ENCODE measurements at places on chromosomes 6 and 20.

DNA sequence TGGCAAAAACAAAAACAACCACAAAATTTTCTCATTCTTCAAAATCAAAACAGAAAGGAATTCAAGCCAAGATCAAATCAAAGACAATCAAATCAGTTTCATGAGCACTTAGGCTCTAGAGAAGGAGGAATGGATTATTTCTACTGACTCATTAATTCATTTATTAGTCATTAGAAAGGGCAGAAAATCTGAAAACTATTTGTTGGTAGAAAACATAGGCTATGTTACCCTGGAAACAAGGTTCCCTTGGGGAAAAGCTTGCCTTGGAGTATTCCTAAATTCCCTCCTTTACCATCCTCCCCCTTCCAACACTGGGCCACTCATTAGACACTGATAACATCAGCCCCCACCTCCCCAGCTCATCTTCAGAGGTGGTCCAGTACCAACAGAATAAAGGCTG lies 17.5 kb downstream of the KIF16B start:
- DNase-seq = no peak

GRCh38 chr6:110633731-110634213 lies 157.4 kb upstream of the SLC22A16 start:
- DNase-seq = no peak

DNA sequence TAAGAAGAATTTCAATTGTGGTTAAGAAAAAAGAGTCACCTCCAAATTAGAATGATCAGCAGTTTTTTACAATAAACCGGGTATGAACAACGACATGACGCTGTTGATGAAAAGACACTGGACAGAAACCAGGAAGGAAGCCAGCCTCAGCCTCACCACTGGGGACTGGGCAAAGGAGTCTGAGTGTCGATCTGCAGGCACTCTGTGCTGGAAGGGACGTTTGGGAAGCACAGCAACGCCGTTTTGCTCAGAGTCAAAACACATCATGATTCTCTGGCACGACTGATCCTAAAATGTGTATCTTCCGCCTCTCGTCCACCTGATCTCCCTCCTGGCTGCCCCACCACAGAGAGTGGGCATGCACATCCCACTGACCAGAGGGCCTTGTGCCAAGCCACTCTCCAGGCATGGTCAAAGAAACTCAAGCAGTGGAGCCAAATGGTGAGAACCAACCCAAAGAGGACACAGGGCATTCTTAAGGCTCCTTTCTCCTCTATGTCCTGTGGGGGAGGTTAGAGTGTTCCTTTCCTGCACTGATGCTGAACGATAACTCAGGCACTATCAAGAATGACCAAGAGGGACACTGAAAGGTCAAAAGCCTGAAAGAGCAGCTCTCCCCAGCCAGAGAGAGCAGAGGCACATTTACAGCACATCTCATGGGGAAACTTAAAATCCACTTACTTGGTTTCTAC lies 68.8 kb downstream of the AGPAT4 start:
- no peak for DNase-seq

DNA sequence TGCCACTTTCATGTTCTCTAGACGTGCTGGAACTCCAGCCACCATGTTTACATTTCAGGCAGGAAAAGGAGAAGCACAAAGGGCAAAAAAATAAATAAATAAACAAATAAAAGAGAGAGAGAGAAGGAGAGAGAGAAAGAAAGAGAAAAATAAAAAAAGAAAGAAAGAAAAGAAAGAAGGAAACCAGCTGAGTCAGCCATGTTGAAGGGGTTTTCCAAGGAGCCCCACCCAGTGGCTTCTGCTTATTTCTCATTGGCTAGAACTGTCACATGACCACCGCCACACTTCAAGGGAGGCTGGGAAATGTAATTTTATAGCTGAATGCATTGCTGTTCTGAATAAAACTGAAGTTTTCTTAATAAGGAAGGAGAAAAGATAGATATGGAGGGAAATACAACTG lies 71.1 kb downstream of the BFSP1 start:
- no peak for DNase-seq

DNA sequence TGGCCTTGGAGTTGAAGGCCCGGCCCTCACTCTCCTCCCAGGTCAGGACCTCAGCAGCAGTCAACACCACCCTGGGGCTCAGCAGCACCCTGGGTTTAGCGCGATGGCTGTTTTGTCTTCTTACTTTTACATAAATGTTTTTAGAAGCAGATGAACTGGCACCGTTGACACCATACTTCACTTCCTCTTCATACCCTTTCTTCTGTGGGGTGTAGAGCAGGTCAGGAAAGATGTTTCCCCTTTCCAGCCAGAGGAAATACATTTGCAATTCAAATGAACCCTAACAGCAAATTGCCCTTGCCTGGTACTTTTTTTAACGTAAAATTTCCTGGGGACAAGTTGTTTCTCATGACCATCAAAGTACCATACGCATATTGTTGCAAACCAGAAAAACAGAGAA lies 54.7 kb upstream of the SNX9 start:
- no peak for DNase-seq

- DNase-seq = no peak
Measured at GRCh38 chr6:89940225-89941027, 46.2 kb downstream of the GJA10 start.

GRCh38 chr6:40350747-40351217 lies 236.4 kb downstream of the LRFN2 start:
- no peak for DNase-seq

GRCh38 chr20:25198663-25199383 lies 3.3 kb downstream of the ENTPD6 start:
- DNase-seq = no peak

- DNase-seq = no peak
Measured at GRCh38 chr20:7806831-7807230, 133.4 kb downstream of the HAO1 start.

GRCh38 chr6:129621252-129621651 lies 88.7 kb downstream of the ARHGAP18 start:
- DNase-seq = no peak

- DNase-seq = no peak
Measured at GRCh38 chr6:111204881-111205280, 117.6 kb downstream of the SLC16A10 start.

DNA sequence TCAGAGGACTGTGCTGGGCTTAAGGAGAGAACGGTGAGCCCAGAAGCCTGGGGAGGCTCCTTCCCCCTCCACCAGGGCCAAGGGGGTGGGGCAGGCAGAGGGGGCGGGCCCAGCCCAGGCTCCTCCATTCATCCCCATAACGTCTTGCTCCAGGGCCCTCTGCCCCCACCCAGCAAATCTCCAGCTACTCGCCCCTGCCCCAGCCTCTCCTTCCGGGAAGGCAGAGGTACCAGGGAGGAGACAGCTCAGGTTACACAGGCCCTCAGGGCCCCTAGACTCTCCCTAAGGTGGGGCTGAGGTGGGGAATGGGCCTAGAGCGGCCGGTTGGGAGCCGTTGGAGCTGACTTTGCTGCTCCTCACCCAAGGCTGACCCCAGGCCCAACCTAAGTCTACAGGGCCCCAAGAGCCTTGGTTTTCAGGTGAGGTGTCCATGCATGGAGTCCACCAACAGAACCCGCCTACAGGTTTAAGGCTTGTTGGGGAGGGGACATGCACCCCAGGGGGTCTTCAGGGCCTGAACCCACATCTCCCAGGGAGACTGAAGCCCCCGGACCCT lies 1.2 kb downstream of the LAMA5 start:
- DNase-seq = no peak

- DNase-seq = no peak
Measured at GRCh38 chr6:139577763-139578604, 203.5 kb upstream of the CITED2 start.

- DNase-seq = no peak
Measured at GRCh38 chr6:6878887-6879585, 228.7 kb upstream of the RREB1 start.

GRCh38 chr20:17556837-17557674 lies 12.8 kb upstream of the DSTN start:
- peak; percentile 61 for DNase-seq

DNA sequence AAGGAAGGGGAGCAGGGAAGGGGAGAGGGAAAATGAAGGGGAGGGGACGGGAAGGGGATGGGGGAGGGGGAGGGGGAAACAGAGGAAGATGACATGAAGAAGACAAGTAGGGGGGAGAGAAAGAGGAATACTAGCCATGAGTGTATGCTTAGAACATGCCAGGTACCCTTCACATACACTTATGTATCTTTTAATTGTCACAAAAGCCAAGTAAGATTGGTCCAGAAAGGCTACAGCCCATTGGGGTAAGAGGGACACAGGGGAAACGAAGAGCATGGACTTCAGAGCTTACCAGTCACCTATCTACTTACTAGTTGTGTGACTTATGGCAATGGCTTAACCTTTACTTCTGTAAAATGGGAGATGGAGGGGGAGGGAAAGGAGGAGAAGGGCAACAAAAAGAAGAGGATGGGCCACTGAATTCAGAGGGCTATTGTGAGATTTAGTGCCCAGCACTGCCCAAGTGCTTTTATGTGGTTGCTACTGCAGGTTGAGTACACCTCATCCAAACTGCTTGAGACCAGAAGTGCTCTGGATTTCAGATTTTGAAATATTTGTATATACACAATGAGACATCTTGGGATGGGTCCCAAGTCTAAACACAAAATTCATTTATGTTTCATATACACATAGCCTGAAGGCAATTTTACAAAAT lies 90.3 kb downstream of the ARHGAP18 start:
- DNase-seq = no peak

GRCh38 chr6:143150281-143150680 lies 89.6 kb downstream of the AIG1 start:
- DNase-seq = no peak

DNA sequence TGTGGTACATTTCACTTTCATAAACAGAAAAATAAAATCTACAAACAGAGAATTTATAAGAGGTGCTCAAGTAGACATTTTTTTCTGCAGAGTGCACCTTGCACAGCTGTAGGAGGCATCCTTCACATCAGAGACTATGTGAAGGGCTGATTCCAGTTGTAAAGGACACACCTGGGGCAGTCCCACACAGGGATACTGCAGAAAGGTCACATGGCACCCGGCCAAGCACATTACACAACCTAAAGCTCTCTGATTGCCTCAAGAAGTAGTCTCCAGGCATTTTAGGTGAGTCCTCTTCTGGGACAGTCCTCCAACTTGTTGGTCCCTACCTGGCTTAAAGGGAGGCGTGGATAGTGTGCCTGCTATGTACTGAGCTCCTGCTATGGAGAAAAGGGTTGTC lies 502.9 kb upstream of the NOX3 start:
- peak; percentile 82 for DNase-seq

GRCh38 chr6:5994999-5995657 lies 11.6 kb downstream of the NRN1 start:
- no peak for DNase-seq

GRCh38 chr20:46051556-46052308 lies 22.7 kb downstream of the SLC12A5 start:
- DNase-seq = no peak

DNA sequence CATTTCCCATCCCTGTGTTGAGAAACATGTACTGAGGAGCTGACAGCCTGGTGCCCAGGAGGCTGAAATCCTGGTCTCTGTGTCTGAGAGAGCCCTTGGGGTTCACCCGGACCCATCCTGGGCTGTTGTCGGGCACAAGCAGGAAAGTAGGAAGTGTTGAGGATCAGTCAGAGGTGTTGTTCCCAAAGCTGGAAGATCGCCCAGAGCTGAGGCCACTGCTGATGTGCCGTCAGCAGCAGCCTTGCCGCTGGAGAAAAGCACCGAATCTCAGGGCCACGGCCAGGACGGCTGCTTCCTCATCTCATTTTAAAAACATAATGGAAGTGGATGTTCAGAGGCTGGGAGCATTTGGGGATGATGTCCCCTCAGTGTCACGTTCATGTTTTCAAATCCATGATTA lies 218.5 kb downstream of the UST start:
- DNase-seq = no peak

- no peak for DNase-seq
Measured at GRCh38 chr6:163356324-163356723, 58.2 kb upstream of the QKI start.

GRCh38 chr6:16684896-16685554 lies 76.2 kb downstream of the ATXN1 start:
- no peak for DNase-seq

DNA sequence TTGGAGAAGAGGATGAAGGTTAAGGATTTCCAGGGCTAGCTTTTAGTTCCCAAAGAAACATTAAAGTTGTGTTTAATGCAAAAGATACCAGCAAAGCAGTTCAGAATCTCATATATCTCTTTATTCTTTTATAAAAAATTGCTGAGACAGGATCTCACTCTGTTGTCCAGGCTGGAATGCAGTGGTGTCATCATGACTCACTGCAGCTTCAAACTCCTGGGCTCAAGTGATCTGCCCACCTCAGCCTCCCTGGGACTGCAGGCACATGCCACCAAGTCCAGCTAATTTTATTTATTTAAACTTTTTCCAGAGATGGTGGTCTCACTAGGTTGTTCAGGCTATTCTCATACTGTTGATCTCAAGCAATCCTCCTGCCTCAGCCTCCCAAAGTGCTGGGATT lies 41.1 kb upstream of the CAP2 start:
- DNase-seq = no peak

DNA sequence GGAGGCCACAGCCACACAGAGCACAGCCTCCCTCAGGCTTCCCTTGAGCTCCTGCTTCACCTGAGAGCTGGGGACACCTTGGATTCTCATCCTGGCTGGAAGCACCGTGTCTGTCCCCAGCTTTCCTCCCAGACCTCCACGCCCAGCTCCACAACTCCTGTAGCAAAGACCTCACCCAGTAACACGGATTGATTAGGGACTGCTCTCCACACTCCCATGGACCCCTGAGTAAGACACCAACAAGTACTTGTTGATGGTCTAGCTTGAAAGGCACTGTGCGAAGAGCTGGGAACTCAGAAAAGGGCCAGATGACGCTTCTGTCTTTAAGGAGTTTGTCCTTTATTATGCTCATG lies 109.6 kb downstream of the DLL1 start:
- no peak for DNase-seq

DNA sequence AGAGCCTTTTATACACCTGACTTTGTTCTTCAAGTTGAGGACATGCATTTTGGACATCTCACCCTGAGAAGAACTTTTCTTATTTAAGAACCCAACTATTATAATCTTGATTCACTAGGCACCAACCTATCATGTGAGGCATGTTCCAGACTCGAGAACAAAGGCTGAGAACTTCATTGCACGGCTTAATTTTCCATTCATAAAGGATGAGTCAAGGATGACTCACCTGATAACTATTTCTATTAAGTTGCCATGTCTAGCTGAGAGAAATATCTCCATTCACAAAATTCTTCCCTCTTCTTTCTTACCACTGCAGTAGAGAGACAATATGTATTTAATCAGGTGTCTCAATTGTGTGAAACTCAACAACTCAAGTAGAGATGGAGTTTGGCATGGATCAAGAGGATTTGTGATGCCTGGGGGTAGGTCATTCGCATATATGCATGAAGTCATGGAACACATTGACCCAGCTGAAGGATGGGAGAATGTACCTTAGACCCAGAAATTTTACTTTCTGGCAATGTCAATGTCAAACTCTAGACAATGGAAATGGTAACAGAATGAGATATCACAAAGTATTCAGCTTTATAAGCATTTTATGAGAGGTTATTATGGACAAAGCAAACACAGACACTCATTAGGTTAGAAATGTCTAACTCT lies 208.7 kb upstream of the PRND start:
- no peak for DNase-seq

GRCh38 chr6:116518621-116519368 lies 7.4 kb downstream of the CALHM5 start:
- DNase-seq = no peak

- DNase-seq = no peak
Measured at GRCh38 chr6:6236730-6237469, 83.6 kb downstream of the F13A1 start.

GRCh38 chr6:151683381-151683780 lies 124.1 kb upstream of the ESR1 start:
- no peak for DNase-seq

Data from Peyer's patch (tissue), 4 donors.